ENCODE measurements at places on chromosomes 6 and 20. TPM values are rescaled to one million over a fixed set of nuclear protein-coding genes. Genes with fewer than 3 reads are reported as not detected.
A peak's percentile ranks its signal among the peaks of the same experiment; 100 is the strongest.

- H3K27ac ChIP-seq, result no peak overlapping the region
- no peaks in the 10 kb centered on the region for H3K4me1 ChIP-seq
- DNase-seq, result no peak
- no peaks in the 10 kb centered on the region for H3K36me3 ChIP-seq
- H3K27me3 ChIP-seq, result peaks cover 3% of the 10 kb centered on the region
Observed at GRCh38 chr6:2441601-2442475, 196.4 kb upstream of the GMDS start.

- H3K27me3 ChIP-seq, result no peaks in the 10 kb centered on the region
- DNase-seq, result no peak
- H3K36me3 ChIP-seq, result peaks cover 61% of the 10 kb centered on the region
- H3K4me1 ChIP-seq, result no peaks in the 10 kb centered on the region
- no peak overlapping the region for H3K27ac ChIP-seq
- H3K4me3 ChIP-seq, result no peak overlapping the region
Observed at GRCh38 chr20:5974531-5974930, 24.1 kb downstream of the MCM8 start.

GABRR1 gene
- not detected for total RNA-seq

DNA sequence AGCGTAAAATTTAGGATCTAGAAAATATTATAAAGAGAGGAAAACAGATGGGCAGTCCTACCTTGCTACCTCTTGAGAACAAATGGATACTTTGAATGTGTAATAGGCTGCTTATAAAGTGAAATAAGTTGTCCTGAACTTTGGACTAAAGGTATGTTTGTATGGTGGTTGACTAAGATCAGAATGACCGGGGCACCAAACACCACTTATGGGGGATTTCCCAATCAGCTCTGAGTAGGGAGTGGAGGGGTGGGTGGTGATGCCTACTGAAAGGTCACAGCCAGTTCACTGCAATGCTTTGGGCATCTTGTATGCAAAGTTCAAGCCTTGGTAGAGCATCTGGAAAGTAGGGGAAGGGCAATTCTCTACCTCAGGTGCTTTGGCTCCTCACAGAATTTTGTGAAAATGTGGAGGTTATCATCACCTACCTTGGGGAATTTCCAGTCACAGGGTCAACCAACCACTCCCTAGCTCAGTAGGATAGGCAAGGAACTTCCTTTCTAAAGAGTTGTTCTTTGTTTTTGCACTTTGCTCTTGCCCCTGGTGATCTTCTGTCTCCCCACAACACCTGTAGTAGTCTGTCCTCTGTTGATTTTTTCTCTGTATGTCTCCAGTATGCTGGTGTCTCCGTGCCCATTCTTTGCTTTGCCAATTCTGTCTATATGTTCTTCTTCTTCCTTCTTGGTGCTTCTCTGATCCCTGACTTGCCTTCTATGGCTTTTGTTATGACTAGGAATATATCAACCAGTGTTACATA is at the start of gene TRIM31:
Gene TRIM31 (minus strand): TSS at position 88 of the 757 bp plus-strand sequence. CDS start 285 bp downstream, outside the sequence.
- H3K36me3 ChIP-seq, result no peaks in the 10 kb centered on the region
- no peak within 1 kb of the TSS for H3K27ac ChIP-seq
- no peak within 1 kb of the TSS for H3K4me3 ChIP-seq
- H3K27me3 ChIP-seq, result peaks cover 75% of the 10 kb centered on the region
- no peaks in the 10 kb centered on the region for H3K4me1 ChIP-seq

DNA sequence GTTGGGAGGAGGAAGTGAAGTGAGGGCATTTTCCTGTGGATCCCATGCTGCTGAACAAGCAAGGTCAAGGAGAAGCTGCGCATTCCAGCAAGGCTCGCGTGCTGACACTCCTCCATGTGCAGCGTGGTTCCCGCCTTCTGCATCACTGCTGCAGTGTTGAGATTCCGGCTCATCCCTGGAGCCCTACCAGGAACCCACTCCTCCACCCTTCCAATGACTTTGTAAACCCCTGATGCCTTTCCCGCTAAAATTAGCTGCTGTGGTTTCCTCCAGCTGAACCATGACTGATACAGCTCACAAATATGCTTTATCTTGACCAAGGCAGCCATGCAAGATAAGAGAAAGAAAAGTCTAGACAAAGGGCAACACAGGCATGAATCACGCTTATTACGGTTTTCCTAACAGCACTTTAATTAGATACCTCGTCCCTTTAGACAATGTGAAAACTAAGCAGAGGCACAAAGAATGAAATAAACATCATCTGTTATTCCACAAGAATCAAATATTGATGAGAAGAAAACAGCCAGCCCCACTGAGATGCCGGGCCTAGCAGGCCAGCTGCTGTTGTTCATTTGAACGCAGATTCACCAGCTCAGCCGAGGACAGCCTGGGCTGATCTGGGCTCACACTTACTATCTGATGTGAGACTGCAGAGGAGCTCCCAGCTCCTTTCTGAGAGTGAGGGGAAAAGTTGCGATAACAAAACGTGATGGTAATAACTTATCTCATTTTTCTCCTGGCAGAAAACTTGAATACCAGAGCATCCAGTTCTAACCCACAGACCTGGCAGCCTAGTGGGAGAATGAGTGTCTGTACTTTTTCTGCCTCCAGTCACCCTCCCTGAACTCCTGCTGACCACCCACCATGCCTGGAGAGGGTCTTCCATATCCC is 14.2 kb upstream of the BNIP5 start:
- no peaks in the 10 kb centered on the region for H3K36me3 ChIP-seq
- no peak overlapping the region for H3K4me3 ChIP-seq
- no peaks in the 10 kb centered on the region for H3K27me3 ChIP-seq
- DNase-seq, result no peak
- no peak overlapping the region for H3K27ac ChIP-seq

ASIP gene
- not detected for total RNA-seq

ZNF334 gene
- 0.91 TPM for total RNA-seq

GRIK2 gene
- total RNA-seq, result not detected

DNA sequence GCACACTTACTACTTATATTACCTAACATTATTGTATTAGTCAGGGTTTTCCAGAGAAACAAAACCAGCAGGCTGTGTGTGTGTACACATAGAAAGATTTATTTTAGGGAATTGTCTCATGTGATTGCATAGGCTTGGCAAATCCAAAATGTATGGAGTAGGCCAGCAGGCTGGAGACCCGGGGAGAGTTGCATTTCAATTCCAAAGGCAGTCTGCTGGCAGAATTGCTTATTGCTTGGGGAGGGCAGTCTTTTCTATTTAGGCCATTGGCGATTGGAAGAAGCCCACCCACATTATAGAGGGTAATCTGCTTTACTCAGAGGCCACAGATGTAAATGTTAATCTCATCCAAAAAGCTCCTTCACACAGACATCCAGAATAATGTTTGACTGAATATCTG is 157.0 kb downstream of the ADGRG6 start:
- no peaks in the 10 kb centered on the region for H3K4me1 ChIP-seq
- H3K36me3 ChIP-seq, result peaks cover 16% of the 10 kb centered on the region
- no peak overlapping the region for H3K27ac ChIP-seq
- no peak overlapping the region for H3K4me3 ChIP-seq
- no peak for DNase-seq

GRCh38 chr6:103734016-103734415 is 1125.7 kb downstream of the HACE1 start:
- no peak for DNase-seq
- H3K27me3 ChIP-seq, result no peaks in the 10 kb centered on the region
- H3K36me3 ChIP-seq, result no peaks in the 10 kb centered on the region
- no peak overlapping the region for H3K4me3 ChIP-seq

GRCh38 chr6:73506246-73506645 is 14.6 kb downstream of the EEF1A1 start:
- no peaks in the 10 kb centered on the region for H3K27me3 ChIP-seq
- H3K4me1 ChIP-seq, result no peaks in the 10 kb centered on the region
- H3K4me3 ChIP-seq, result no peak overlapping the region
- no peak overlapping the region for H3K27ac ChIP-seq
- peaks cover 14% of the 10 kb centered on the region for H3K36me3 ChIP-seq

GRCh38 chr20:4018023-4018748 is 2.8 kb upstream of the RNF24 start:
- no peaks in the 10 kb centered on the region for H3K36me3 ChIP-seq
- H3K4me3 ChIP-seq, result no peak overlapping the region
- H3K27ac ChIP-seq, result no peak overlapping the region

ISM1 gene
- 0.23 TPM for total RNA-seq

ALDH5A1 gene
- 18.8 TPM for total RNA-seq

TUBB2B gene
- total RNA-seq, result not detected

DNA sequence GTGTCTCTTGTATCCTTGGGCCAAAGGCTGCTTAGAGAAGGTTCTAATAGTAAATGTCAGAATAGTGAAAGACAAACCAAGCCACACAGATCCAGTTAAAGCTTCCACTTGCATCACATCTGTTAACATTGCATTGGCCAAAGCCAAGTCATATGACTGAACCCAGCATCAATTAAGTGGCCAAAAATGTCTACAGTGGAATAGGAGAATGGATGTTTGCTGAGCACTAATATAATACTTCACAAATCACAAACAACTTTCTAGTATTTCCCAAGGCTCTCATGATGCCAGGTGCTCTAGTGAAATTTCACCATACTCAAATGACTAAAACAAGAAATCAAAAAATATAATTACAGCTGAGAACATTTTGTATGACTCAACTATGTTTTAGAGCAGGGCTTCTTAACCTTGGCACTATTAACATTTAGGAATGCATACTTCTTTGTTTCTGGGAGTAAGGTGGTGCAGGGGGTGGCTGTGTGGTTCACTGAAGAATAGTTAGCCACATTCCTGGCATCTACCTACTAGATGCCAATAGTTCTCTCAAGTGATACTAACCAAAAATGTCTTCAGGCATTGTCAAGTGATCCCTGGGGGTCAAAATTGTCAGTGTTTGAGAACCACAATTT is 148.0 kb upstream of the SPTLC3 start:
- no peak for DNase-seq
- H3K4me1 ChIP-seq, result no peaks in the 10 kb centered on the region
- H3K27me3 ChIP-seq, result no peaks in the 10 kb centered on the region
- H3K4me3 ChIP-seq, result no peak overlapping the region

C2 gene
- 4.3 TPM for total RNA-seq

DNA sequence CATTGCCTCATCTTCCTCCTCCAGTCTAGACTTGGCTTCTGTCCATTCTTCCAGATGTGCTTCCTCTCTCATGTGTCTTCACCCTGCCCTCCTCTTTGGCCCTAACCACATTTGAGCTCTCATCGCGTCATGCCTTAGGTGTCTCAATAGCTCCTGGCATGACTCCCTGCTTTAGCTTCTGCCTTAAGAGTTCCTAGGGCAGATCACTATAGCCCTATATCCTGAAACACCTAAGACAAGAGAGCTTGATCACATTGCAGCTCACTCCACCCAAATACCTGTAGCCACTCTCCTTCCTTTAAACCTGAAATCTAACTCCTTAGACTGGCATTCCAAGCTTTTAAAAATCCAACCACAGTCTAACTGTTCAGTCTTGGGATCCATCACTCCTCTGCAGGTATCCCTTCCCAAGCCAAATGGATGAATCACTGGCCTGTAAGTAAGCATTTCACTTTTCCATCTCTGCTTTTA is 69.0 kb upstream of the STXBP5 start:
- DNase-seq, result no peak
- H3K4me1 ChIP-seq, result peaks cover 4% of the 10 kb centered on the region
- no peaks in the 10 kb centered on the region for H3K27me3 ChIP-seq
- H3K4me3 ChIP-seq, result no peak overlapping the region

GRCh38 chr6:149060985-149061760 is 256.3 kb upstream of the TAB2 start:
- no peaks in the 10 kb centered on the region for H3K36me3 ChIP-seq
- peak overlapping the region; percentile 83 for H3K27ac ChIP-seq
- H3K4me3 ChIP-seq, result peak overlapping the region; percentile 74

DNA sequence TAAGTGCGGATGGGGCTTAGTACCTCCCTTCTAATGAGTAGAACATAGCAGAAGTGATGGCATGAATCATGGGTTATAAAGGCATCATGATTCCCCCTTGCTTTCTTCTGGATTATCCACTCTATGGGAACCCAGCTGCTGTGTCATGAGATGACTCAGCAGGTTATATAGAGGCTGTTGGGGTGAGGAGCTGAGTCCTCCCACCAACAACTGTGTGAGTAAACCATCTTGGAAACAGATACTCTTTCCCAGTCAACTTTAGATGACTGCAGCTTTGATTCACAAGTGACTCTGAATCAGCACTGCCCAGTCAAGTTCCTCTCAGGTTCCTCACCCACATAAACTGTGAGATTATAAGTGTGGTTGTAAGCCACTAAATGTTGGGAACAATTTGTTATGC is 46.3 kb downstream of the FAM83B start:
- H3K27me3 ChIP-seq, result no peaks in the 10 kb centered on the region
- H3K4me3 ChIP-seq, result no peak overlapping the region
- no peak overlapping the region for H3K27ac ChIP-seq
- no peaks in the 10 kb centered on the region for H3K36me3 ChIP-seq
- DNase-seq, result no peak

GRCh38 chr6:168333039-168333438 is 13.5 kb upstream of the DACT2 start:
- no peak overlapping the region for H3K27ac ChIP-seq
- H3K4me3 ChIP-seq, result no peak overlapping the region
- H3K36me3 ChIP-seq, result no peaks in the 10 kb centered on the region
- no peak for DNase-seq
- peaks cover 10% of the 10 kb centered on the region for H3K27me3 ChIP-seq

DNA sequence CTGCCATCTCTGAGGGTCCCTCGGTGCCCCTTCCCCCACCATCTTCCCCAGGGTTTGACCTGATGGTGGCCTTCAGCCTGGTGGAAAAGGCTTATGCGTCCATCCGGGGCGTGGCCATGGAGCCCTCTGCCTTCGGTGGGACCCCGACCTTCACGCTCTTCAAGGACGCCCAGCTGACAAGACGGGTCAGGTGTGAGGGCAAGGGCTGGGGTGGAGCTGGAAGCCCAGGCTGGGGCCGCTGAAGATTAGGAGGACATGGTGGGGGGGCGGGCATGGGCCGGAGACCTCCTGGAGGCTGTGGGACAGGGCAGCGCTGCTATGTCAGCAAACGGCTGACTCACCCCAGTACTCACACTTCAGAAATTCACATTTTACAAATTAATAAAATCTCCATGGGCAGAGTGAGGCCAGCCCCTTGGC is 23.5 kb downstream of the COL20A1 start:
- H3K4me1 ChIP-seq, result no peaks in the 10 kb centered on the region
- no peak overlapping the region for H3K4me3 ChIP-seq
- H3K36me3 ChIP-seq, result no peaks in the 10 kb centered on the region
- no peak for DNase-seq
- H3K27ac ChIP-seq, result no peak overlapping the region

DNA sequence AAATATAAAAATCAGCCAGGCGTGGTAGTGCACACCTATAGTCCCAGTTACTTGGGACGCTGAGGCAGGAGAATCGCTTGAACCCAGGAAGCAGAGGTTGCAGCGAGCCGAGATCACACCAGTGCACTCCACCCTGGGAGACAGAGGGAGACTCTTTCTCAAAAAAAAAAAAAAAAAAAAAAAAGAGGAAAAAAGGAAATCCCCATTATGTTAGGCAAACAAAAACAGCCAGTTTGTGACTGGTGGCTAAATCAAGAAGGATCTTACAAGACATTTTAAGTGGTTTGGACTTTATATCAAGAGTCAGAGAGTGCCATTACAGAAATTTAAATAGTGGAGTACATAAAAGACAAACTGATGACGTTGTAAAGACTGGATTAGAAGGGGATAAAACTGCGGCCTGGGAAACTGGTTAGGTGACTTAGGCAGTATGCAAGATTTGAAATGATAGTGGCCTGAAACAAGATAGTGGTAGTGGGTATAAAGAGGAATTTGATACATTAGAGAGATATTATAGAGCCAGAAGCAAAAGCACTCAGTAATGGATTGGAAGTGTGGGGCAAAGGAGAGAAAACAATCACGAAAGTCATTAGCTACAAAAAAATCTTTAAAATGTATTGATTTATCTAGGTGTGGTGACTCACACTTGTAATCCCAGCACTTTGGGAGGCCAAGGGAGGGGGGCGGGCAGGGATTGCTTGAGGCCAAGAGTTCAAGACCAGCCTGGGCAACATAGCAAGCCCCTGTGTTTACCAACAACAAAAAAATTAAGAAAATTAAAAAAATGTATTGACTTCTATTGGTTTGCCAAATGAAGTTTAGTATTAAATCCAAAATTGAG is 1.7 kb upstream of the MYO6 start:
- H3K27me3 ChIP-seq, result peaks cover 42% of the 10 kb centered on the region
- H3K4me3 ChIP-seq, result peak overlapping the region; percentile 25
- no peak overlapping the region for H3K27ac ChIP-seq
- H3K4me1 ChIP-seq, result peaks cover 14% of the 10 kb centered on the region
